ENCODE measurements at places on chromosomes 2 and 18.

DNA sequence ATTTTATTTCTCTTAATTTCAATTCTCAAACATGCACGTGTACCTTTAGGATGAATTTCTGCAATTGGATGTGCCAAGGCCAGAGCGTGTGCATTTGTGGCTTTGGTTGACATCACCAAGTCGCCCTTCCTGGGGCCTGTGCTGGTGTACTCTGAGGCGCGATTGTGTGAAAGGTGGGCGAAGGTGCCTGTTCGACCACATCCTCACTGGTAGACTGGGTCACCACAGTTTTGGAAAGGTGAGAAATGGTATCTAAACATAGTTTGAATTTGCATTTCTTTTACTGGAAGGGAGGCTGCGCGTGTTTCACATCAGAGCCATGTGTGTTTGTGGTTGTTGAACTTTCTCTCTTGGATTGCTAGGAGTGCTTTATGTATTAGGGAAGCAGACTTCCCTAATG lies 89.8 kb downstream of the LDLRAD4 start:
- no peak for DNase-seq

GRCh38 chr2:644871-645270 lies 32.3 kb downstream of the TMEM18 start:
- no peak for DNase-seq

- DNase-seq = peak; percentile 49
Measured at GRCh38 chr2:38666556-38666910, 619 bp downstream of the GALM start.

GRCh38 chr2:112583497-112584133 lies 794 bp upstream of the CHCHD5 start:
- DNase-seq = no peak

GRCh38 chr2:121944072-121944831 lies 188.8 kb downstream of the TSN start:
- no peak for DNase-seq

DNA sequence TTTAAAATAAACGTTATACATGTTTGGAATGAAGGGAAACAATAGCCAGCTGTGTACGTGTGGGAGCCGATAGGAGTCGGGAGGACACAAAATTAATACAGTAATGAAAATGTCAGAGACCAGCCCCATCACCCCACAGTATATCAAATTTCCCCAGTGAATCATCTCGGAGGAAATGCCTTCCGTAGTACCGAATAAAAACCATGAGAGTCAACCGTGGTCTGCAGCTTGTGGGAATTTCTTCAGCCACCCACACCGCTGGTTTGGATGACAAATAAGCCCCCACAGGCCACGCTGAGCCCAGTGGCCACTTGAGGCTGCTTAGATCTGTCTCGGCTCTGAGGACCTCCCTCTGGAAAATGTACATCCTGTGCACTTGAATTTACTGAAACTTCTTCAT lies 133.7 kb downstream of the COL6A3 start:
- DNase-seq = no peak

GRCh38 chr18:3260995-3261372 lies 949 bp upstream of the MYL12B start:
- no peak for DNase-seq

DNA sequence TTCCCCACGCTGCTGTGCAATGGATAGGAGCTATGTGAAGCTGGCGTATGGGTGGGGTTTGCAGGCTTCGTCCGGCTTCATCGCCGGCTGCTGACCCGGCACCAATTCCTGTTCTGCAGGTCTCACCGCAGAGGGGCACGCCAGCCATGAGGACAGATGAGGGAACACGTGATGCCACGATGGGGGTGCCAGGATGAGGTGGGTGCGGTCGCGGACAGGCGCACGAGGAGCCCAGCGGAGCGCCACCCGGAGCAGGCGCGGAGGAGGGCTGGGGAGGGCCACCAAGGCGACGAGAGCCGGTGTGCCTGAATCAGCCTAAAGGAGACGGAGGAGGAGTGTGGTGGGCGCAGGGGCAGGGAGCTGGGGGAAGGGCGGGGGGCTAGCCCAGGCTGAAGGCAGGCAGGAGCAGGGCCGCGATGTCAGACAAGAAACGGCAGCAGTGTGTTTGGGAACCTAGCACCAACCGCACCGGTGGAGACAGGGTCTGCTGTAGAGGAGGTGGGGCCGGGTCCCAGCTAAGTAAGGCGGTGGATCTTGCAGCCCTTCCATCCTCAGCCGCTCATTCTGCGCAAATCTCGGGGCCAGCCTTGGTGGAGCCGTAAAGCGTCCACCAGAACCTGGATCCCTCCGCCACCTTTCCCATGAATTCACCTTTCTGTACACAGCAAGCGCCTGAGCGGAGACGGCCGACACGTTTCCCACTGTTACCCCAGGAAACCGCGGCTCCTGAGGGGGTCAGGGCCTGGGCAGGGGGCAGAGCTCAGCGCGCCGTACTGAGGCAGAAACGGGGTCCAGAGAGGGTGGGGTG lies 17.0 kb upstream of the CD8A start:
- peak; percentile 83 for DNase-seq

GRCh38 chr2:193251909-193252308 lies 1057.2 kb upstream of the TMEFF2 start:
- no peak for DNase-seq

DNA sequence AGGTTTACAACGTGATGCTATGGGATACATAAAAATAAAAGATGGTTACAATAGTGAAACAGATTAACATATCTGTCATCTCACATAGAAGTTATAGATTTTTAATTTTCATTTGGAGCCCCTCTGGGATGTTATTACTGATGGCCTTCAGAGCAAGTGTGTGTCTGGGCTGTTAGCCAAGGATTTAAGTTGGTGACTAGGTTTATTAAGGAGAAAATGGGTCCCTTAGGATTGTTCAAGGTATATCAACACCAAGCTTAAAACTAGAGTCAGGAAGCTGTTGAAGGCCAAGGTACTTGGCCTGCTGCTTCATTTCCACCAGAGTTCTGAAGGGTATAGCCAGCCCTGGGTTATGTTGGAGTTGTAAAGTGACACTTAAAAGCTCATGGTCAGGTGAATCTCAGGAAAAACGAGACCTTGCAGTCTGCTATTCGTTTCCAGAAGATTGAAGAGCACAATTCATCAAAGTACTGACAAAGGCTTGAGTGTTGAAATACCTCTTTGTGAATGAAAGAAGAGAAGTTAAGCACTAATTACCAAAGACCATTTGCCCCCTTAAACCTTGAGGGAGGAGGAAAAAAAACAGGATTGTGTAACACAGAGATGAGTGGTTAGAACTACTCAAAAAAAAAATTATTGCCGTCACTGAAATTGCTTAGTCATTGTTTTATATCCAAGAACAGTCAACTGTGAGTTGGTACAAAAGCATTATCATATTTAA lies 48.4 kb downstream of the MAP2 start:
- no peak for DNase-seq

GRCh38 chr2:226267516-226268289 lies 531.9 kb downstream of the IRS1 start:
- DNase-seq = no peak
